ENCODE measurements at places on chromosomes 1 and 21.

- DNase-seq, result no peak
Measured at GRCh38 chr1:43241413-43241836, 28.4 kb upstream of the TMEM125 start.

DNA sequence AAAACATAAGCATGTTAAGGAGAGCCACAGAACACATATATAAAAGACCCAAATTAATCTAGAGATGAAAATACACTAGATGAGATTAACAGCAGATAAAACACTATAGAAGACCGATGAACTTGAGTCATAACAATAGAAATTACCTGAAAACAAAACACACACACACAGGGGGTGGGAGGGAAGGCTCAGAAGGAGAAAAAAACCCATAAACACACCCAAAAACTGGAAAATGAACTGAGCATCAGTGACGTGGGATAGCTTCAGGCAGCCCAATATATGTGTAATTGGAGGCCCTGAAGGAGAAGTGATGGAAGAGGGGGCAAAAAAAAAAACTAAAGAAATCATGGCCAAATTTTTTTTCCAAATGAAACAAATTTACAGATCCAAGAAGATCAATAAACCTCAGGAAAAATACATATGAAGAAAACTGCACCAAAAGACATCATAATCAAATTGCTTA lies 11.4 kb downstream of the ALDH9A1 start:
- no peak for DNase-seq

DNA sequence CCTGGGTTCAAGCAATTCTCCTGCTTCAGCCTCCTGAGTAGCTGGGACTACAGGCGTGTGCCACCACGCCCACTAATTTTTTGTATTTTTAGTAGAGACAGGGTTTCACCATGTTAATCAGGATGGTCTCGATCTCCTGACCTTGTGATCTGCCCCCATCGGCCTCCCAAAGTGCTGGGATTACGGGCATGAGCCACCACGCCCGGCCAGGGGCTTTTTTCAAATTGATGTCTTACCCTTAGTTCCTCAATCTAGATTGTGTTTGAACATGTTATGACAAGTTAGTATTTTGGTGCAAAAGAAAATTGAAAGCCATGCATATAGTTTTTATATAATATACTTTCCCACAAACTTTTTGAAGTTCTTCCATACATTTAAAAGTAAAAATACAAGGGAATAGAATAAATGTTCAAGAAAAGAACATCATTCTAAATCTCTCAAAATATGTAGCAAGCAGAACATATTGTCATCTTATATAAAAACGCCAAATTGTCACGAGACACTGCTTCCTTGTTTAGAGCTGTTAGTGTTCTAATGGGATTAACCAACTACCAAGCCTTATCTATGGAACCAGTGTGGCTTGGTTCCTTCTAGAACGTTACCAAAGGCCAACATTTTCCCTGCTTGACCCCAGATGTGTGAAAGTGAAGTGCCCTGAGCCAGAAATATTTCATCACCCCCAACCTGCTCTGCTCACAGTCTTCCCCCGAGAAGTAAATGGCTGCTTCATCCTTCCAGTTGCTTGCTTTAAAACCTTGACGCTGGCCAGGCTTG lies 9.5 kb upstream of the PLEKHM2 start:
- DNase-seq, result no peak

DNA sequence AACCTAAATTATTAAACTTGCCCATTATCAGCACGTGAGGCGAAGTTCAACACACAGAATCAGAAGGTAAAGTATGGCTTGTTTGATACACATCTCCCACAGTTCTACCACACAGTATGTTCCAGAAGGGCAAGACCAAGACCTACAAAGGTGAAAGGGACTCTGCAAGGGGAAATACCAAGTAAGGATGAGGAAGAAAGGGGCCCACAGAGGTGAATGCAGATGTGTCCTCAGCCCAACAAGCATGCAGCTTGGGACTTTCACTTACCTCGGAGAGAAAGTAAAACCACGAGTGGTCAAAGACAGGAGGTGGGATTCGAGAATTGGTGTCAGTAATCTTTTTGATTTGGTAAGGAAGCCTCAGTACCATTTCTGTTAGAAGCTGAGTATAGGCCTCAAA lies 85.8 kb downstream of the UBR4 start:
- no peak for DNase-seq
